ENCODE measurements at places on chromosomes 2 and 18.

GRCh38 chr2:224077773-224078507, 38.9 kb upstream of the SERPINE2 start:
- DNase-seq: no peak

DNA sequence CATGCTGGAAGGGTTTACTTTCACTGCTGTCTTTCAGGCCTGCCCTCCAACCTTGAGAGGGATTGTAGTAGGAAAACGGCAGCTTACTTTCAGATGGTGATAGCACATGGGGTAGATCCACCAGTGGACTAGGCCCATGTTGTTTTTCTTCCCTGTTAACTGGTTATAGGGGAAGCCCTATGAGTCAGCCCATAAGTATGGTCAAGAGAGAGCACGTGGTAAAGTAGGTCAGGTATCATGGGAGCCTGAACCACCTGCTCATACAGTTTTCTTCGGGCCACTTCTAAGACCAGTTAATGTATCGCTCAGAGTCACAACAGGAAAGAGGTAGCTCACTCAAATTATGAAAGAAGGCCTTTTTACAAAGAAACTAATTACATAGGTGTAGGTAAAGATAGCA, 33.0 kb downstream of the PDK1 start:
- no peak for DNase-seq

- no peak for DNase-seq
Measured at GRCh38 chr2:102051692-102052277, 60.0 kb downstream of the IL1R2 start.

- DNase-seq: no peak
Measured at GRCh38 chr2:154771664-154772284, 73.3 kb downstream of the KCNJ3 start.

- DNase-seq: no peak
Measured at GRCh38 chr2:99611786-99612185, 122.0 kb upstream of the REV1 start.

GRCh38 chr18:25814841-25815458, 275.5 kb downstream of the SS18 start:
- no peak for DNase-seq

DNA sequence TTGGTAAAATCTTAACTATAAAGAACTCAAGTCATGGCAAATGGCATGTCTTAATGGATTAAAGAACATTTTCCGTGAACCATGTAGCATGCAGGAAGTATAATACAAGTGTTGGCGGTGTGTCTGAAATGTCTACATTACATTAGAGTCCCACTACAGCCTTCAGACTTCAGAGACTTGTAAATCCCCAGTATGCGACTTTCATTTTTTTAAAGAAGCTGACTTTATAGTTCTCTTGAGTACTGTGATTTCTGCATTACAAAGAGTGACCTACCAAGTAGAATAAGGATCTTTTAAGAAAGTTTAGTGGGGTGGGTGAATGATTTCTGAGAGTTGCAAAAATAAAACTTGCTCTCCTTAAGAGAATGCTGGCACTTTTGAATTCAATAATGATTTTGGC, 140.7 kb upstream of the FN1 start:
- DNase-seq: no peak

GRCh38 chr2:37388074-37388473, 43.6 kb downstream of the QPCT start:
- no peak for DNase-seq

Measured in OCI-M1 (cell line).